Activated naive CD4-positive, alpha-beta T cell treated with anti-CD3 and anti-CD28 coated beads for 36 hours (primary cell): ENCODE measurements at places on chromosomes 6 and 20. TPM values are rescaled to one million over a fixed set of nuclear protein-coding genes. Genes with fewer than 3 reads are reported as not detected.

The RAET1G gene
- total RNA-seq = not detected

The TBX18 gene
- not detected for total RNA-seq

The OXT gene
- not detected for total RNA-seq

The KHDC1 gene
- total RNA-seq = 1.6 TPM

The EDN3 gene
- not detected for total RNA-seq

The LY6G6F gene
- total RNA-seq = not detected

The HLA-DQB2 gene
- total RNA-seq = not detected

The PYGB gene
- 19.6 TPM for total RNA-seq

The HLA-DRB5 gene
- 0.33 TPM for total RNA-seq

The STMN3 gene
- 7.3 TPM for total RNA-seq

The ZNF391 gene
- 3.3 TPM for total RNA-seq

The SLC22A23 gene
- total RNA-seq = 1.3 TPM

The PBOV1 gene
- total RNA-seq = not detected

The PARD6B gene
- total RNA-seq = 3.9 TPM

The HUS1B gene
- 1.2 TPM for total RNA-seq

The LAMA4 gene
- not detected for total RNA-seq

The SHLD1 gene
- total RNA-seq = 10.1 TPM

The ARMC12 gene
- total RNA-seq = 3.9 TPM

The C4A gene
- 3.2 TPM for total RNA-seq

The TINAG gene
- total RNA-seq = not detected

The MUC21 gene
- total RNA-seq = not detected

The METTL24 gene
- not detected for total RNA-seq

The WFDC2 gene
- total RNA-seq = 0.83 TPM

The OPN5 gene
- total RNA-seq = not detected

The CD24 gene
- total RNA-seq = not detected

The TRDN gene
- total RNA-seq = not detected

The TCP11 gene
- total RNA-seq = not detected

The FKBP5 gene
- 208 TPM for total RNA-seq

The SLC17A1 gene
- total RNA-seq = not detected

The PAK5 gene
- total RNA-seq = not detected
